ENCODE measurements at places on chromosomes 16 and 17.

DNA sequence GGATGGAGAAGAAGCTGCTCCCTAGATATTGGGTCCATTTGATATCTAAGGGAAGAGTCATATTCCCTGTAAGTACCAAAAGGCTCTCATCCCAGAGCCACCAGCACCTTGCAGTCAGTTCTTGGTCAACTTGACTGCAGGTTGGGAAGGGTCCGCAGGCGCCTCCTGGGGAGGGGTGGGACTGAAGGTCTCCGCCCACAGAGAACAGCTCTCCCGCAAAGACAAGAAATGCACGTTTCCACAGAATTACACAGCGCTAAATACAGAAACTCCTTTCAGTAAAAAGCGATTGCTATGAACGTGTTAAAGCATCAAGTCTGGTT is 864 bp upstream of the CTCF start:
- no peak for DNase-seq

DNA sequence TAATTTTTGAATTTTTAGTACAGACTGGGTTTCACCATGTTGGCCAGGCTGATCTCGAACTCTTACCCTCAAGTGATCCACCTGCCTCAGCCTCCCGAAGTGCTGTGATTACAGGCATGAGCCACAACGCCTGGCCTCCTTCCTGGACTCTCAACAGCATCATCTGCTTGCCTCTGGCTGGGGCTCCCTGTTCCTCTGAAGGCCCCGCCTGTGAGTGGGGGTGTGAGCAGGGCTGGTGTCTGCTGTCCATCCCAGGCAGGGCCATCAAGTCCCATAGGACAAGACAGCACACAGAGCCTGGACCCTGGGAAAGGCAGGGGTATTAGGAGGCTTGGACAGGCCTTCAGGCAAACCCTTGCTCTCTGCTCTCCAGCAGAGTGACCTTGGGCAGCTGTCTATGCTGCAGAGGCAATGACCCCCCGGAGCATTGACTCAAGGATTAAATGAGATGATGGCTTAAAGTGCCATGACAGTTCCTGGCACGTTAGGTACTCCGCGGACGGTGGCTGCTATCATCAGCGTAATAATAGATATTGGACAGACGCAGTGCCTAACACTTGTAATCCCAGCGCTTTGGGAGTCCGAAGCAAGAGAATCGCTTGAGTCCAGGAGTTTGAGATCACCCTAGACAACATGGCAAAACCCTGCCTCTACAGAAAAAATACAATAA is 19.2 kb downstream of the SCNN1B start:
- no peak for DNase-seq

DNA sequence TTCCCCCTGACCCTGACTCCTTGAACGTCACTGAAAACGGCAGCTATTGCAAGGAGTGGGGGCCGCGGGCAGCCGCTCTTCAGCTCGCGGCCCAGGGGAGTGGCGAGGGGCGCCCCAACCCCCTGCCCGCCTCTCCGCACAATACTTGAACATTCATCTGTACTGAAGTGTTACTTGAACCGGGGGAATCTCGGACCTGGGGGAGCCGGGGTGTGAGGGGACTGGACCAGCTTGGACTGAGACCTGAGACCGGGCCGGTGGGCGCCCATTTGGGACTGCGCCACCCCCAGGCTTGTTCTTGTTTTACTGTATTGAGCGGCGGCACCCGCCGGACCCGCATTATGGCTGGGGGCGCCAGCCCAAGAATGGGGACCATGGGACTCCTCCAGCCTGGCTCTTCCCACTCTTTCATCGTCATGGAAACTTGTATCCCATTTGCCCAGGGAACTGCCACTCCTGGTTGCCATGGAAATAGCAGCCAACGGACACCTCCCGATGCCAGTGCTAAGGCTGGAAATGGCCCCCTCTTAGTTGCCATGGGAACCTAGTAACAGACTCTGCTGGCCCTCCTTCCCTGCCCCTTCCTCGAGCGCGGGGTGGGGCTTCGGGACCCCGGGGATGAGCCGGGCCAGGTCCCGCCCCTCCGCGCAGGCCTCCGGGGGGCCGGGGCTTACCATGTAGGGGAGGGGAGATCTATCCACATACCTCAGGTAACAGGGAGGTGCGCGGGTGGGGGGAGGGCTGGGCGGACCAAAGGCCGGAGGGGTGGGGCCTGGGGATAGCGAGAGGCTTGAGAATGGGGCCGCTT is 805 bp upstream of the ORAI3 start:
- DNase-seq, result no peak

DNA sequence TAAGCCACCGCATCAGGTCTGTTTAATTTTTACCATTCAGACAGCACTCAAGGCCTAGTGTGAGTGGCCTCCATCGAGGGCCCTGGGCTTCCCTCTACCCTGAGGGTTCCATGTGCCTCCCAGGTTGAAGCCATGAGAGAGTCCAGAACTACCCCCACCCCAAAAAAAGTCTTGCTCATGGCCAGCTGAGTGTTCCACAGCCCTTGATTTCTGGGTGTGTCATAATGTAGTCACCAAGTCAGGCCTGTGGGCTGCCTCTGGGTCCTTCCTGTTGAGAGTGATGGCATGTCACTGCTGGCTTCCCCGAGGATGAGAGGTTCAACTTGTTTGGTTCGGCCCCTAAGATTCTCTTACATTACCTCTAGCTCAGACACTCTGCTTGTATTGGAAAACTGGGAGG is 100.6 kb downstream of the PITPNC1 start:
- peak; percentile 65 for DNase-seq

DNA sequence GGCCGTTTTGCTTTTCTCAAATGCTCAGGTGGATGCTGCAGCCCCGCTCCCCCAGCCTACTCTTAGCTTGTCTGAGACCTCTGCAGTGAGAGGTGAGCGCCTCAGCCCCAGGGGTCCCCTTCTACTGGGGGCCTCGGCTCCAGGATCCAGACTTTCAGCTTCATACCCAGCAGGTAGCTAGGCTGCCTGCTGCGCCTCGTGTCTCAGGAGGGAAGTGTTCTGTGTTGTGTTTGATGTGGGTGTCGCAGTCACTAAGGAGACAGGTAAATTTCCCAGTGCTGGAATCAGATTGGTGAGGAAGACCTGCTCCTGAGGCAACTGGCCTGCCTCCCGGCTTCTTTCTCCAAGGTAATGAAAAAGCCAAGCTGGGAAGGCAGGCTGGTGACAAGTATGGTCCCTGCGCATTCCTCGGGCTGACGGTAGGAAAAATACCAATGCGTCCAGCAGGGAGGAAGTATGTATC is 604.0 kb upstream of the SALL1 start:
- DNase-seq, result no peak

DNA sequence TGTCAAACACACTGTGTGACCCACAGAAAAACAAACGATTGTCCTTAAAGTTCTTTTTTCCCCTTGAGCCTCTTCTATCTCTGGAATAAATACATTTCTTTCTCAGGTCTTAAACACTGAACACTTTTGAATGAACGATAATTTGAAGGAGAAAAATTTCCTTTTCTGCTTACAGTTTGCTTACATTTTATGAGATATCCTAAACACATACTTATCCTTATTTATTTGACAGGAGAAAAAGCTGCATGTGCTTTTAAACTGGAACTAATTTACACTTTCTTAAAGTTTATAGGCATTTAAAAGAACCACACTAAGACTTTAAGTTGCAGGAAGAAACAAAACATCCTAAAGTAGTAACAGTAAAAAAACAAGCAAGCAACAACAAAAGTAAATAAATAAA is 4.7 kb upstream of the IGF2BP1 start:
- no peak for DNase-seq

GRCh38 chr17:42288803-42289610 is 709 bp downstream of the STAT5A start:
- peak; percentile 66 for DNase-seq

GRCh38 chr16:2196162-2196980 is at the start of gene CASKIN1:
TSS of gene CASKIN1 (minus strand) at chr16:2196605. CDS start at chr16:2196432, 173 bp downstream.
- no peak for DNase-seq

DNA sequence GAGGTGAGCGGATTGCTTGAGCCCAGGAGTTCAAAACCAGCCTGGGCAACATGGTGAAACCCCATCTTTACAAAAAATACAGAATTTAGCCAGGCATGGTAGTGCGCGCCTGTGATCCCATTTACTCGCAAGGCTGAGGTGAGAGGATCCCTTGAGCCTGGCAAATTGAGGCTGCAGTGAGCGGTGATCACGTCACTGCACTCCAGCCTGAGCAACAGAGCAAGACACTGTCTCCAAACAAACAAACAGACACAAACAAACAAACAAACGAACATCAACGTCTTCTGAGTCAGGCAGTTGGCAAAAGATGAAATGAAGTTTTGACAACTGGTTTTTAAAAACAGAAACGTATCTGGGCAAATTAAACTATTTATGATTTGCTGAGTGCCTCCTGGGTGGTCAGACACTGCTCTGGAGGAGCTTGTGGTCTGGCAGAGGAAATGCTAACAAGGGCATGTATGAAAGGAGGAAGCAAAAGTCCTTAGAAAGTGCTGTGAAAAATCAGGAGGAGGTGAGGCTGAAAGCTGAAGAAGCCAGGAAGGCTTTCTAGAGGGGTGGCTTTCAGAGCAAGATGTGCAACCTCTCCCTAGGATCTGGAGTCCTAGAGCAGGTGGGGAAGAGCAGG is 10.2 kb upstream of the KRT20 start:
- no peak for DNase-seq

GRCh38 chr16:84553873-84554399 is 49.5 kb upstream of the MEAK7 start:
- DNase-seq, result peak; percentile 28

- no peak for DNase-seq
These were observed 28.8 kb downstream of the HEATR6 start for GRCh38 chr17:60049936-60050335.

GRCh38 chr17:69170377-69170776 is 28.7 kb upstream of the ABCA6 start:
- no peak for DNase-seq

DNA sequence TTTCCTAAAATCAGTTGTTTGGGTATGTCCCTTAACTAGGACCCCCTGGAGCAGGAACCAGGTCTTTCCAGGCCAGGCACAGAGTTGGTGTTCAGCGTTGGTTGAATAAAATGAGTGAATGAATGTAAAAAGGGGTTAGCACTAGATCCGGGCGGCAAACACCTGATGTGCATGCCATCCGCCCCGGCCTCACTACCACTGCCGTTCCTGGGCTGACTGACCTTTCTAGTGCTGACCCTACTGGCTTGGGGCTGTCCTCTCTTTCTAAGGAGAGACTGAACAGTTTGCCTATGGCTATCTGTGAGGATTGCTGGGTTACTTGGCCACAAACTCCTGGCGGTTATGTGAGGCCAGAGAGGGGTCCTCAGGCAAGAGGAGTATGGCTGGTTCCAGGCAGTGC is 10.1 kb upstream of the PHF12 start:
- DNase-seq, result no peak

- no peak for DNase-seq
These were observed 172.3 kb downstream of the C16orf78 start for GRCh38 chr16:49545741-49546448.

GRCh38 chr17:71922439-71922838 is 198.4 kb upstream of the SOX9 start:
- no peak for DNase-seq

DNA sequence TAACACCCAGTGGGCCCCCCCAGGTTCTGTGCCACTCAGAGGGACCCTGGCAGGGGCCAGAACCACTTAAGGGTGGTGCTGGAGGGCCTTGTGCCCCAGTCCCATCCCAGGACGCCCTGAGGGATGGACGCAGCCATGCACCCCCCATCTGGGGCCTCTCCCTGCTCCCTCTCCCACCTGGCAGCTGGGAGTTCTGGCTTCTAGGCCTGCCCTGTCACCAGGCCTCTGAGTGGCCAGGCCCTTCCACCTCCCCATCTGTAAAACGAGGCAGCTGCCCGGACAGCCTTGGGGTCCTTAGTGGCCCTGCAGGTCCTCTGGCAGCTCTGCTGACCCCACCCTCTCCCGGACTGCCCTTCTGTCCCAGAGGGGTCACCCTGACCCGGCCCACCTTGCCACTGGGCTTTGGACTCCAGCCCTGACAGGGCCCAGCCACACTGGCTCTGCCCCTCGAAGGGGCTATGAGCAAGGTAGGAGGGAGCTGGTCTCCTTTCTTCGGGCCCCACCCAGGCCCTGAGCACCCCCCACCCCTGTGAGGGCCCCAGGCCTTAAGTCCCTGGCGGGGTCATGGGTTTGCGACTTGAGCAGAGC is 12.3 kb downstream of the PAM16 start:
- DNase-seq, result no peak

DNA sequence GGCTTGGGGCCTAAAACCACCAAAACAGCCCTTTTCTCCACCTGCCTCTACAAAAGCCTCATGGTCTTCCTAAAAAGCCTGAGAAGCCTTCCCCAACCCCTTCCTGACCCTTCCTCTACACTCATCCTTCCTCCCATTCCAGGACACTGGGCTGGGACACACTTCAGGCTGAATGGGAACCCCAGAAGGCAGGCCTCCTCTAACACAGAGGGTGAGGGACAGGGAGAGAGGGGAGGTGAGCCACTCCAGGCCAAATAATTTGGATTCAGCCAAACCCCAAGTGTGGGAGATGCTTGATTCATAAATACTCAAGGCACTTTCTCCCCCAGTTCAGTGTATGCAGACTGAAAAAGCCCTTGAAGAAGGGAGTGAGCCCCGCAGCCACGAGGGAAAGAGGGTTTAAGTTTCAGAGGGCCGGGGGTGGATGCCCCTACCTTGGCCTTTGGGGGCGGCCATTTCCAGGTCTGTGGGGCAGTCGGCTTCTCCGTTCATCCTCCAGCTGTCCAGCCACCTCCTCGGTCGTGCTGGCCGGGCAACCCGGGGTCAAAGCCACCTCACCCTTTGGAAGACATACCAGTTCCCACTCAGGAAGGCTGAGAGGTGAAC is 1.6 kb downstream of the UBTF start:
- DNase-seq, result no peak

DNA sequence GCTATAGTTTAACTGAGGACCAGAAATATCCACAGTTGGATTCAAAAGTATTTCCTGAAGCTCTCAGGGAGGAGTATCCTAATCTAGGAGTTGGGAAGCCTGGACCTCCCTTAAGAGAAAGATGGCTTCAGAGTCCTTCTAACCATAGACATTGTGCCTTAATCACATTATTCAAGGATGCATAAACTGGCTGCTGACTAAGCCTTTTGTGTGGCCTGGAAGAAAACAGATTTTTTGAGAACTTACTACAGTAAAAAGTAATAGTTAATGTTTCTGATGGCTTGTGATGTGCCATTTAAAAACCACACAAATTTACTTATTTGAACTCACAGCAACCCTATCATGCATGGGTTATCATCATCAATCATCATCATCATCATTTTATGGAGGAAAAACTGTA is 126.2 kb upstream of the RPL38 start:
- no peak for DNase-seq

DNA sequence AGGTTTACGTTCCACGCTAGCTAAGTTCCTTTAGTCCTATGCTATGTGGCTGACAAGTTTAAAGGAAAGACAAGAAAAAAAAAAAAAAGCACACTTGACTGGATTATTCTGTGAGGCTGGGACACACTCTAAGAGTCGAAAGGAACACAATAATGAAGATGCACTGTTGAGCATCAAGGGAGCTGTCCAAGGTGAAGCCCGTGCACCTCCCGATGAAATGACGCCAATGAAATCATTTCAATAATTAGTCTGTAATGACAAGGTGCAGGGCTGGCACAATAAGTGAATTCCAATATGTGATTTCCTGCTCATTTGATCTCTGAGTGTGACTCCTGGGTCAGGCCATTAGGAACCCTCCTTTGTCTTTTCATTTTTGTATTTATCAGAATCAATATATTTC is 232.9 kb downstream of the CDH13 start:
- DNase-seq, result no peak

GRCh38 chr16:60481591-60481990 is 1554.6 kb downstream of the CDH8 start:
- DNase-seq, result no peak
